RCC 7860 (cell line): ENCODE measurements at places on chromosomes 2 and 18.

DNA sequence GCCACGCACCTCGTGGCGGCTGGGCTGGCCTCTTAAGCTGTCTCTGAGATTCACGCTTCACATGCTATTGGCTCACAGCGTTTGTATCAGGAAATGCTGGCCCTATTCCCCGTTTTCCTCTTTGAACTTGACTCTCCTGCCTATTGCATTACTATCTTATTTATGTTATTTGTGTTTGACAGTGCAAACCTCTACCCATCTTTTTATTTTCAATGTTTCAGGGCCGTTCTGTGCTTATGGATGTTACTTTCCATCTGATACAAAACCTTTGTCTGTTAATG is 149.9 kb upstream of the TWIST2 start:
- no peak for DNase-seq

DNA sequence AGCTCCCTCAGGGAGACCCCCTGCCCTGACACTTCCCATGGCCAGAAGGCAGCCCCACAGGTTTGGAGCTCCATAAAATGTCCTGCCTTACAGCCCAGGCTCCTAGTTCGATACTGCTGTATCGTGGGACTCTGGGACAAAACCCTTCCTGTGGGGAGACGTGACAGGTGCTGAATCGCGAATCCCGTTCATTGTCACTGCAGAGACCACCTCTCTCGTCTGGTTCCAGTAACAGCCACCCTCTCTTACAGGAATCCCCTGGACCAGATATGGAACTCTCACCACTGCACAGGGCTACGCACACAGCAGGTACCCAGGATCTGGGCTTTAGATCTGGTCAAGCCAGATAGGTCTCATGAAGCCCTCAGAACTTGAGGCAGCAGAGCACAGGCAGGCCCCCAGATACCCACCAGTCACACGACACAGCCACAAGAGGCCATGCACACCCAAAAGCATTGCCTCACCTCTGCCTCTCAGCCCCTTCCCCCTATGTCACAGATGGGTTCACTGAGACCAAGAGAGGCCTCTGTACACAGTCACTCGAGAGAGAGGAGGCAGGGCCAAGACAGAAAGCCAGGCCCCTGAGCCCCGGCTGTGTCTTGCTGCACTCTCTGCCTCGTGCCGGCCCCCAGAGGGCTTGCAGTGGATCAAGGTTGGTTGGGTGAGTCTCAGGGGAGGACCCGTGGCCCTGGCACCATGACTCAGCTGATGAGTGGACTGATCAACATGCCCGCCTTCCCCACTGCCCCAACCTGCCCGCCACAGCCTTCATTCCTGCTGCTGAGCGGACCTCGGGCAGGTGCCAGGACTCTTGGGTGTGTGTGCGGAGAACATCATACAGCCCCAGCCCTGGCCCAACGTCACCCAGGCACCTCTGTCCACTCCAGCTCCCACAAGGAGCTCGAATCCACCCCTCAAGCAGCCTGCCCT is 7.6 kb downstream of the SDC1 start:
- DNase-seq = peak; percentile 59

DNA sequence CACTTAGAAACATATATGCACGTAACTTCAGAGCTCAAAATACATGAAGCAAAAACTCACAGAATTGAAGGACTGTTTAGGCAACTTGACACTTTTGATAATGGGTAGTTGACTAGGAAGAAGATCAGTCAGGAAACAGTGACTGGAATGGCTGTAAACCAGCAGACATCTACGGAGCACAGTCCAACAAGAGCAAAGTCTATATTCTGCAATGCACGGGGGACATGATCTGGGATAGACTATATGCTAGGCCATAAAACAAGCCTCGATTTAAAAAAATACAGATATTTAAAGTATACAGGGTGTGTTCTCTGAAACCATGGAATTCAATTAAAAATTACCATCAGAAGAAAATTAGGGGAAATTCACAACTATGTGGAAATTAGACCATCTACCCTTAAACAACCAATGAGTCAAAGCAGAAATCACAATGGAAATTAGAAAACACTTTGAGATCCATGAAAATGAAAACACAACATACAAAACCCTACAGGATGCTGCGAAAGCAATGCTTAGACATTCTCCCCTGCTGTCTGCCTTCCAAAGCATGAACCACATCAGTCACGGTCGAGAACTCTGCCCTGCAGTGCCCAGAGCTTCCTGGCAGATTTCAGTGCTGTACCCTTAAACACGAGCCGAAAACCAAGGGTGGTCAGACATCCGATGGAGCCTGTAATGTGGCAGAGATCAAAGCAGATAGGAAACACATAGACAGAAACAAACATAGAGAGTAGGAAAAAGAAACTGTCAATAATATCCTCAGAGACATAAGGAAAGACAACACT is 651.9 kb upstream of the HS6ST1 start:
- DNase-seq = no peak

DNA sequence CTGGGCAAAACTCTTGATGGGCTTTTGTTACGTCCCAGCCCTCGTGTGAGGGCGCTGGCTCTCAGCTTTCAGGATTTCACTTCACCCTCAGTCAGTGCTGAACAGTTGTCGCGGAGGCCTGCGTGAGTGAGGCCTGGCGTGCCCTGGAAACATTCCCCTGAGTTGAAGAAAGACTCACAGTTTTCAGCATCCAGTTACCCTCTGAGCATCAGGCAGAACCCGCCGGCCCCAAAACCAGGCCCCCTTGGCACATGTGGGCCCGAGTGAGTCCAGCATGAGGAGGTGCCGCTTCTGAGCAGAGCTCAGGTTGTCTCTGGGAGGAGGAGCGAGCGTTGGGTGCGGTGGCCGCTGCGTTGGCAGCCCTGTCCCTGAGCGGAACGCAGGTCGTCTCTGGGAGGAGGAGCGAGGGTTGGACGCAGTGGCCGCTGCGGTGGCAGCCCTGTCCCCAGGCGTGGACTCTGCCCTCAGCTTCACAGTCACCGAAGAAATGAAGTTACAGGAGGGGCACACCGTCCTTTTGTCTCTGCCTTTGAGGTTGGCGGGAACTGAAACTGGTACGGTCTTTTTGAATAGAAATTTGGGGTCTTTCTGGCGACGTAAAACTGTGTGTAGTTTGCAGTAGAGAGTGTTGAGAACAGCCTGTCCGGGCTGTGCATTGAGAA is at the start of gene NEU4:
TSS of gene NEU4 (plus strand) at position 473 of the 662 bp plus-strand sequence. CDS start 5,292 bp downstream, outside the sequence.
- DNase-seq = no peak

DNA sequence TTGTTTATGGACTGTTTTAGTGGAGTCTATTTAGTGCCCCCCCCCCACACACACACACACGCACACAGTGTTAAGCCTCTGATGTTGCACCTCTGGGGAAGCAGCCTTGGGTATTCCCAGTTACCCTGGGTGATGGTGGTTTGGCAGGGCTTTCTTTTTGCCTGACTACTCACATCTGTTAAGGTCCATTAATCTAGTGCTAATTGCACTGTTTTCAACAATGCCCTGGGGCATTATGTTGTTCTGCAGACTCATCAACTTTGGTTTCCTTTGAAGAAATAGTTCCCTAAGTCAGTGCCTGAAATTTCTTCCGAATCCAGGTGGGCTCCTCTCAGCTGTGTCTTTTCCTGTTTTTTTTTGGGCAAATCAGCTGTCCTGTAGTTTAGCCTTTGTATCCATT is 34.7 kb downstream of the SPOPL start:
- no peak for DNase-seq

GRCh38 chr18:52812834-52813233 is 472.8 kb downstream of the DCC start:
- no peak for DNase-seq

GRCh38 chr2:119525614-119526013 is 1.3 kb upstream of the SCTR start:
- no peak for DNase-seq

- DNase-seq = peak; percentile 36
Measured at GRCh38 chr2:192267484-192267883, 72.8 kb upstream of the TMEFF2 start.

GRCh38 chr2:201436141-201436540 is 15.1 kb downstream of the TRAK2 start:
- no peak for DNase-seq

DNA sequence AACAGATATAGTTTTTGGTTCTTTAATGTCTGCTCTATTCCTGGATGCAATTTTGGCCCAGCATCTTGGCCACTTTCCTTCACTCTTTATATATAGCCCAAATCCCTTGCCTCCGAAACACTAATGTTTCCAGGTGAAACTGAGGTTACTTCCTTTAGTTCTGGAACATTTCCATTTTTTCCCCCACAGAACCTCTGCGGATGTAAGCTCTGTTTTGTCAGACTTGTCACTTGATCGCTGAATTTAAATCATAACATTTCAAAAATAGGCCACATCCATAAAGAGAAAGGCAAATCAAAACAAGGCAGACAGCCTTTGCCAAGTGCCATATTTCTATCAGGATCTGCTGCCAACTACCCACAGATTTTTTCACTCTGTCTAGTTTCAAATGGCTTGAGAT is 115.1 kb downstream of the ANKRD44 start:
- DNase-seq = no peak

- peak; percentile 30 for DNase-seq
Measured at GRCh38 chr18:26301681-26302080, 75.4 kb downstream of the TAF4B start.

GRCh38 chr2:191170773-191171172 is 20.0 kb upstream of the STAT4 start:
- peak; percentile 13 for DNase-seq

GRCh38 chr2:205876127-205876526 is 193.8 kb downstream of the NRP2 start:
- DNase-seq = no peak

DNA sequence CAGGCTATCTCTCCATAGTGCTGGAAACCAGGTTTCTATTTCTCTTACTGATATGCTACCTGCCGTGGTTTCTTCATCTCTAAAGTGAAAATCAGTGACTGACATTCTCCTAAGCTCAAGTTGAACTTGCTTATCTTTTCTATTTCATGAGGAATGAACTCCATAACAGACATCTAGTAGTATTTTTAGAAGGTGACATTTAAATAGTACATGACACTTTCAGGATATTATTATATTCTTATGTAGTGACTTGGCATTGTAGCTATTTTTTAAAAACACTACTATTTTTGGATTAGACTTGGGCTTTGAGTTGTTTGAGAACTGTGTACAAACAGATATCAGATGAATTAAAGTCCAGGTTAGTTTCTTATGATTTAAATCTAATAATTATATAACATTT is 1381.8 kb downstream of the DSC3 start:
- DNase-seq = no peak

DNA sequence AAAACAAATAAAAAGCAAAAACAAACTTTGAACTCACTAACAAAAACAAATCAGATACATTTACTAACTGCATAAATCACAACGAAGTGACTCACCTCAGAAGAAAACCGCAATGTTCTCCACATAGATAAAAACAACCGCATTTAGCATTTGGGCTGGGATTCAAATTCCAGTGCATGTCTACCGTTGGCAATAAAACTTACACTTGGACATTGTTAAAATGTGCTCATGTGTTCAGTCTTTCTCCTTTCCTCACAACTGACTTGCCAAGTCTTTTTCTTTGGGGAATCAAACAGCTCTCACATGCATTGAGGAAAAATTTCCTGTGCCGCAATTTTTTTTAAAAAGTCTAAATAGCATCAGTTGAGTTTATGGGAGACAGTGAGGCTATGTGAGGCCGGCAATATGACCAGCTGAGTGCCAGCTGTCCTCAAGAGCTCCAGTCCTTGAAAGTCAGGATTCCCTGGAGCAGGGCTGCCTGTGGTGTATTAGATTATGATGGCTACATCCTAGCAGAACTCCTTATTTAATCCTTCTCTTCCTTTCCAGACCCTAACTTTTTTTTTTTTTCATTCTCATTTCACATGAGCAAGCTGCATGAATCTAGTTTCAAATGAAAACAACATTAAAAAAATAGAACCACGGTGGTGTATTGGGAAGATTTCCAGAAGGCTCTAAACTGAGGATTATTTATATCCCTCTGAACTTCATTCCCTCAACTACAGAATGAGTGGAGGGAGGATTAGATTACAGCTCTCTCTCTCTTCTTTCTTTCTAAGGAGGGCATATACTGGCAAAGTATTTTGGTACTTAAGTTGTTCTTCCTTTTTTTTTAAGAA is 70.2 kb upstream of the MEIS1 start:
- peak; percentile 20 for DNase-seq

GRCh38 chr18:10245031-10245845 is 209.2 kb upstream of the APCDD1 start:
- no peak for DNase-seq

- peak; percentile 9 for DNase-seq
Measured at GRCh38 chr2:20313659-20314058, 37.0 kb downstream of the PUM2 start.

GRCh38 chr2:154720651-154721050 is 22.2 kb downstream of the KCNJ3 start:
- no peak for DNase-seq

DNA sequence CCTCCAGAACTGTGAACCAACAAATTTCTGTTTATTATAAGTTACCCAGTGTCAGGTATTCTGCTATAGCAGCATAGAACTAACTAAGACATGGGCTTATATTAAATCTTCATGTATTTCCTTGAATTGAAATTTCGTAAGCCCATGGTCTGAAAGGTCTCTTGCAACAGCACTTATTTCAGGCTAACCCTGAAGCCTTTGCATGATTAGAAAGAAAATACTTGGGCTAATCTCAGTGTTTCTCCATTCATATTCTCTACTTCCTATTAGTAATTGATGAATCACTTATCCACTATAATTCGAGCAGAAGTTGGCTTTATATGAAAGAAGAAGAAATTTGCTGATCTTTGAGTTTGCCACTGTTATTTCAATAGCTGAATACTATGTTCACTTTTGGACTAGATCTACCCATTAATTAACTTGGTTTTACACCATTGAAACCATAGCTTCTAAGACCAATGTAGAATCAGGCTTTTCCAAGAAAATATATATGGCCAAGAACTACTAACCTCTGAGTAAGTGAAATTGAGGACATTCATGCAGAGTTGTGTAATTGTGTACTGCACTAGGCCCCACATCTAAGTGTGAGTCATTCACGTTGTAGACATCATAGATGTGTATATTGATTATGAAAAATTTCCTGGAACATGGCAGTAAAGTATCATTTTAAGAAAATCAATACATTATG is 731.6 kb downstream of the SOCS6 start:
- peak; percentile 27 for DNase-seq

DNA sequence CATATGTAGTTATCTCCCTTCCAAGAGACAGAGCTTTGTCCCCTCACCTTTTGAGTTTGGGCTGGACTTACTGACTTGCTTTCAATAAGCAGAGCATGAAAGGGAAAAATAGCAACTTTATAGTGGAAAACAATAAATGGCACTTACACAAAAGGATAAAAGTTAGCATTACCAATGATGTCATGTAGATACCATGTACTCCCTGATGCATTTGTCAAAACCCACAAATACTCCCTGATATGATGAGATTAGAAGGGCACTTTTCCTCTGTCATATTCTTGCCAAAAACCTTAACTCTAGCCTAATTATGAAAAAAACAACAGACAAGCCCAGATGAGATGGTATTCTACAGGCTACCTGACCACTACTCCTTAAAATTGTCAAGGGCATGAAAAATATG is 16.0 kb downstream of the HIBCH start:
- no peak for DNase-seq

GRCh38 chr2:15539999-15540398 is 21.1 kb downstream of the NBAS start:
- DNase-seq = no peak

- DNase-seq = no peak
Measured at GRCh38 chr2:60764736-60765534, 8.9 kb downstream of the PAPOLG start.
